ENCODE measurements at places on chromosomes 2 and 18. TPM values are rescaled to one million over a fixed set of nuclear protein-coding genes. Genes with fewer than 3 reads are reported as not detected.

Gene CFAP65
- total RNA-seq: 0.15 TPM

Gene FBXO36
- 1.1 TPM for total RNA-seq

Gene FBXO15
- total RNA-seq: 1.6 TPM

Gene TLX2
- total RNA-seq: 0.30 TPM

Gene CCDC85A
- total RNA-seq: 0.11 TPM

Gene ABCG8
- total RNA-seq: not detected

Gene ASB18
- total RNA-seq: not detected

Gene GAREM1
- total RNA-seq: 2.2 TPM

Gene SLC30A3
- 4.8 TPM for total RNA-seq

Gene AQP12A
- total RNA-seq: not detected

Gene KHK
- 7.3 TPM for total RNA-seq

Gene ZNF385B
- 0.20 TPM for total RNA-seq

Gene GRB14
- total RNA-seq: 3.1 TPM

Gene DNAJC5G
- total RNA-seq: not detected

Gene LIMS4
- total RNA-seq: 0.59 TPM

Gene STARD6
- not detected for total RNA-seq

Gene RSAD2
- total RNA-seq: 0.15 TPM

Gene SEC11C
- 59.3 TPM for total RNA-seq

Gene CNGA3
- not detected for total RNA-seq

Gene SP9
- 2.9 TPM for total RNA-seq

Gene POTEI
- not detected for total RNA-seq

Gene CHAC2
- total RNA-seq: 13.4 TPM

Gene MBOAT2
- total RNA-seq: 26.8 TPM

Gene IL36G
- total RNA-seq: not detected

Gene ATOH8
- total RNA-seq: 4.5 TPM

Gene PAX8
- total RNA-seq: 0.77 TPM

Gene ANKRD29
- total RNA-seq: 10.0 TPM

Gene OR6B2
- not detected for total RNA-seq

Gene SLC38A11
- total RNA-seq: not detected

Gene CPLX4
- not detected for total RNA-seq

Gene KLHL14
- not detected for total RNA-seq

Gene GPR45
- total RNA-seq: not detected

Gene TSPYL6
- total RNA-seq: not detected

Gene GALNT14
- 46.1 TPM for total RNA-seq

Gene SETBP1
- 0.82 TPM for total RNA-seq

Gene IL1RL1
- total RNA-seq: 1.1 TPM

Gene ITGB6
- total RNA-seq: 0.89 TPM

Gene TMEM247
- not detected for total RNA-seq

Gene BCL11A
- 0.04 TPM for total RNA-seq

Gene AMMECR1L
- 20.7 TPM for total RNA-seq

Gene ERFE
- total RNA-seq: 6.3 TPM

Gene KCNF1
- 36.5 TPM for total RNA-seq

Gene CENPA
- 54.6 TPM for total RNA-seq

Gene TEKT4
- not detected for total RNA-seq

Gene FAM117B
- total RNA-seq: 2.4 TPM

Gene MTX2
- 45.1 TPM for total RNA-seq

Gene FAM124B
- not detected for total RNA-seq

Gene LRP2
- total RNA-seq: 0.06 TPM
